ENCODE measurements at places on chromosomes 16 and 17. TPM values are rescaled to one million over a fixed set of nuclear protein-coding genes. Genes with fewer than 3 reads are reported as not detected.

DNA sequence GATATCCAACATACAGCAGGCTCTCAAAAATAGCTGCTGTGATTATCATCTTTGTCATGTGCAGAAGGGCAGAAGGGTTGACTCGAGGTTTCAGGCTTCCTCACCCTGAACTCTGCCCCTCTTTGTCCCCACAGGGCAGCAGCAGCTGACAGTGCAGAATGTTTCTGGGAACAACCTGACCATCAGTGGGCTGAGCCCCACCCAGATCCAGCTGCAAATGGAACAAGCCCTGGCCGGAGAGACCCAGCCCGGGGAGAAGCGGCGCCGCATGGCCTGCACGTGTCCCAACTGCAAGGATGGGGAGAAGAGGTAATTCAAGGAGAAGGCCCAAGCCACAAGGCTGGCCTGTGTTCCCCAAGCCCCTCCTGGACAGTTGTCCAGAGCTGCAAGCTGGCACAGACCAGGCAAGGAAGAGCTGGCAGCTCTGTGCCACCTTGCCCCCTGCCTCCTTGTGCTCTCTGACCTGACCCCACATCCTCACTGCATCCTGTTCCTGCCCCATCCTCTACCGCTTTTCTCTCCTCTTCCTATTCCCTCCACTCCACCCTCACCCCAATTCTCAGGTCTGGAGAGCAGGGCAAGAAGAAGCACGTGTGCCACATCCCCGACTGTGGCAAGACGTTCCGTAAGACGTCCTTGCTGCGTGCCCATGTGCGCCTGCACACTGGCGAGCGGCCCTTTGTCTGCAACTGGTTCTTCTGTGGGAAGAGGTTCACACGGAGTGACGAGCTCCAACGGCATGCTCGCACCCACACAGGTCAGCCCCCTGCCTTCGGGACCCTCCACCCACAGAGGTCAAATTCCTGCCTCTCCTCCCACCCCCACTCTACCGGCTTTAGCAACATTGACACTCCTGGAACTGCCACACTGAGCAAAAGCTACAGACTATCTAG, 16.3 kb upstream of the PNPO start:
- no peak for DNase-seq

DNA sequence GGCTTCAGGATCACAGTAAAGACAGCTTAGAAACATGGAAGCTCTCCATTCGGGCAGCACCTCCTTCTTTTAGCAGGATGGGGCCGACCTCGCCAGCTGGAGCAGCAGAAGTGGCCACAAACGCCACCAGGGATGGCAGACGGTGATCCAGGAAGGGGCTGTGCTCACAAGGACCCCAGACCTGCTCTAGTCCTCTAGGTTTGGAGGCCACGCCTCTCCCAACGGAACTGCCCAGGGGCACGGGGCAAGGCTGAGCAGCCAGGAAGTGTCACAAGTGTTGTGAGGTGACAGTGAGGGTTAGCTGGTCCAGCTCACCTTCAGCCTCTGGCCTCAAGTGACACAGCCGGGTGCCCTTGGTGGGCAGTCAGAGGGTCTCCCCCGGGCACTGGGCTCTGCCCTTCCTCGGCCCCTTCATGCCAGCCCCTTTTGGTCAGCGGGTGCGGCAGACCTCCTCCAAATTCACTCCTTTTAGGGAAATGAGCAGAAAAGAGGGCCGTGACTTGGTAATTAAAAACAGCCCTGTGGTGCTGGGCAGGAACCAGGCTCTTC, 20.4 kb downstream of the CEP295NL start:
- DNase-seq = no peak

- DNase-seq = no peak
Observed at GRCh38 chr17:16934836-16935235, 37.1 kb downstream of the TNFRSF13B start.

DNA sequence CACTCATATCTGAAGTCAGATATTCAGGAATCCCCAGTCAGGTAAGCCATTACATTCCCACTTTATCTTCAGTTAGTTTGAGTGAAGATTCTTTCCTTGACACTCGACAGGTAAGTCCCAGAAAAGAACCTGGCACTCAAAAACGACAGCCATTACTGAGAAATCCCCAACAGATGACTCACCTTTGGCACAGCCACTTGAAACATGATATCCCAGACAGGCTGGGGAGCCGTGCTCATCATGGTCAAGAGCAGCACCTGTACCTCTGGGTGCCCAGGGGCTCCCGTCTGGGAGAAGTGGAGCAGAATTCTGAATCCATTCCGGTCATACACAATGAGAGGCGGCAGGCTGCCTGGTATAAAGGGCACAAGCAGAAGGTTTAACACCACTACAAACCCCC, 16.8 kb upstream of the COG7 start:
- no peak for DNase-seq

The TNFRSF13B gene
- not detected for total RNA-seq

DNA sequence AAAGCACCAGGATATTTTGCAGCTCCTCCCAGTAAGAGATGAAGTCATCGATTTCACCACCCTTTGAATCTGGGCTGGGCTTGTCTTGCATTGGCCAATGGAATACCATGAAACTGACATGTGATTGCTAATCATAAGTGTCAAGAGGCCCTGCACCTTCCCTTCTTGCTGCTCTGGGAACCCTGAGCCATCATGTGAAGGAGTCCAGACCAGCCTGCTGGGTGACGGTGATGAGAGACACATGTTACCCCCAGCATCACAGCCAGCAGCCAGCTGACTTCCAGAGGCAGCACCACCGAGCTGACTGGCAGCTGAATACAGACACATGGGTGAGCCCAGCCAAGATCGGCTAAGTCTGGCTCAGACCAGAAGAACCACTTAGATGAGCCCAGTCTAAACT, 43.6 kb upstream of the CACNG4 start:
- no peak for DNase-seq

The MYH13 gene
- total RNA-seq = not detected

The PRSS27 gene
- 1.8 TPM for total RNA-seq

DNA sequence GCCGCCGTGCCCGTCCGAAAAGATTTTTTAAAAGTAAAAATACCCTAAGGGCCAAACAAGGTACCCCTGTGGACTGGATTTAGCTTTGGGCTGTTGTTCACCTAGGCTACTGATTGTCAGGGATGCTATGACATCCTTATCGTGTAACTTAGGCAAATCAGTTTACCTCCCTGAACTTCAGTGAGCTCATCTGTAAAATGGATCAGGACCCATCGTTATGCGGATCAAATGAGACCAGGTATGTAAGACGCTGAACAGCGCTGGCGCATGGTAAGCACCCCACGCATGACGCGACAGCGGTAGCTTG, 658 bp upstream of the ZNF771 start:
- no peak for DNase-seq

DNA sequence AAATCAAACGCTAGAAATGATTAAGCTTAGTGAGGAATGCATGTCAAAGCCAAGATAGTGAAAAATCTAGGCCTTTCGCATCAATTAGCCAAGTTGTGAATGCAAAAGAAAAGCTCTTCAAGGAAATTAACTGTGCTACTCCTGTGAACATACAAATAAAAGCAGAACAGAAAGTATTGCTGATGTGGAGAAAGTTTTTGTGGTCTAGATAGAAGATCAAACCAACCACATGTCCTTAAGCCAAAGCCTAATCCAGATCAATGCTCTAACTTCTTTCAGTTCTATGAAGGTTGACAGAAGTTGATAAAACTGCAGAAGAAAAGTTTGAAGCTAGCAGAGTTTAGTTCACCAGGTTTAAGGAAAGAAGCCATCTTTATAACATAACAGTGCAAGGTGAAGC, 1044.6 kb downstream of the CDH11 start:
- no peak for DNase-seq

DNA sequence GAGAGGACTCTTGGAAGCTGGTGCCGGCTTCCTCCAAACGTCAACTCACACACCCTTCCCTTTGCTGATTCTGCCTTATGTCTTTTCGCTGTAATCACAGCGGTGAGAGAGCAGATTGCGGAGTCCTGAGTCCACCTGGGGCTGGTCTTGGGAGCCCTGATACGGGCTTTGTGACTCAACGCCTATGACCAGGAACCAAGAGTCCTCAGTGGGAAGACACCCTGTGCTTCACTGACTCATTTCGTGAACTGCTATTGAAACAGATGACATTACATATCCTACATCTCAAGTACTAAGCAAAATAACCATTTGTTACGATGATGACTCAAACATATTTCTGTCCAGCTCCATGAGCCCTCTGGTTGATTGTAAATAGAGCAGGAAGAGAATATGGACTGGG, 90.7 kb upstream of the CREBBP start:
- DNase-seq = no peak

The ZG16 gene
- not detected for total RNA-seq

DNA sequence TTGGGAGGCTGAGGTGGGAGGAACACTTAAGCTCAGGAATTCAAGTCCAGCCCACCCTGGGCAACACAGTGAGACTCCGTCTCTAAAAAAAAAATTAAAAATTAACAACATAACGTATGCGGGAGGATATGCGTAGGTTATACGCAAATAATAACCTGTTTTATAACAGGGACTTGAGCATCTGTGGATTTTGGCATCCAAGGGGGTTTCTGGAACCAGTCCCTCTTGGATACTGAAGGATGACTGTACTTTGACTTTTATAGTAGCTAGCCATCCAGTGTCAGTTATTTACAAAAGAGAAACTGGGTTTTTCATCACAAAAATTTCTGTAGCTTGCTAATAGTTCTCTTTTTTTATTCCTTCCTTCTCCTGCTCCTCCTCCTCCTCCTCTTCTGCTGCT, 64.5 kb downstream of the TNRC6C start:
- no peak for DNase-seq

GRCh38 chr17:48307255-48307654, 122.8 kb downstream of the SKAP1 start:
- no peak for DNase-seq

The CCL14 gene
- not detected for total RNA-seq

DNA sequence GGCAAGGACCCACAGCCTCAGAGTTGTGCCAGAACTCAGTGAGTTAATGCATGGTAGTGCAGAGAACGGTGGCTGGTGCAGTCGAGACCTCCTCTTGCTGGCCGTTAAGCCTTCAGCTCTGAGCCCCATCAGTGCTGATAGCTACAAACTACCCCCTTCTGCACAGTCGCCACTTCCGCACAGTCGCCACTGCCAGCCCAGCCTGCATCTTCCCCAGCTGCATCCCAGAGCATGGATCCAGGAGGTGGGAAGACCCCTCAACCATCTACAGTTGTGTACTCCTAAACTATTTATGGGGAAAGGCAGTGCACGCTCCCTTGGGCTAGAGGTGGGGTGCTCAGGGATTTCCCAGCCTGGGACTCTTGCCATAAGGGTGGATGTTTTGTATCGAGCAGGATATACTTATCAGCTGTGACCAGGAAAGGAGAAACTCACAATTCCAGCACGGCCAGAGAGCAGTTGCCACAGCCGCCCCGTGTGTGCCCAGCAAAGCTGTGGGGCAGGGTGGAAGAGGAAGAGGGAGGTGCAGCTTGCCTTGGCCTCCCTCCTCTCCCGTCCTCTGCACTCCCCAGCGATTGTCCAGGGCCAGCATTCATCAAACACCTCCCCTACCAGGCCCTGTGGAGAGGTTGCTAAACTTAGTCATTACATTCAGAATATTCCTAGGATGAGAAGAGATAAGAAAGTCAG, 49.5 kb upstream of the CMIP start:
- DNase-seq = no peak
